Natural killer cell treated with Interleukin-12 subunit alpha and Interleukin-12 subunit beta and Interleukin-15 and Interleukin-18, amount 100 ng/mL, for 72 hours (primary cell): ENCODE measurements at places on chromosomes 3 and 15.

DNA sequence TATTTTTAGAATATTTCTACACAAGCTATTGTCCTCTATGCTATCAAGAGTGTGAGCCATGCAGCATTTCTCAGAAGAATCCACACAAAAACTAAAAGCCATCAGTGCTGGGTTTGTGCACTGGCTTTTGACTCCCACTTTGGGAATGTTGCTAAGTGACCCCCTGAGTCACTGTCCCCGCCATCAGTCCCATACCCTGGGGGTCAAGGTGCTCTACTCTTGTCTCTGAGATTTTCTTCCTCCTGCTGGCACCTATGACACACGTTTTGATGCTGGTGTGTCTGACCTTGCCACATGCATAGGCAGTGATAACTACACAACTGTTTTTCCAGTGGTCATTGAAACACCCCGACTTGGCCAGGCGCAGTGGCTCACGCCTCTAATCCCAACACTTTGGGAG is 19.8 kb downstream of the CMTM7 start:
- DNase-seq, result peak; percentile 28

GRCh38 chr3:185067173-185067572 is 85.7 kb downstream of the C3orf70 start:
- no peak for DNase-seq

DNA sequence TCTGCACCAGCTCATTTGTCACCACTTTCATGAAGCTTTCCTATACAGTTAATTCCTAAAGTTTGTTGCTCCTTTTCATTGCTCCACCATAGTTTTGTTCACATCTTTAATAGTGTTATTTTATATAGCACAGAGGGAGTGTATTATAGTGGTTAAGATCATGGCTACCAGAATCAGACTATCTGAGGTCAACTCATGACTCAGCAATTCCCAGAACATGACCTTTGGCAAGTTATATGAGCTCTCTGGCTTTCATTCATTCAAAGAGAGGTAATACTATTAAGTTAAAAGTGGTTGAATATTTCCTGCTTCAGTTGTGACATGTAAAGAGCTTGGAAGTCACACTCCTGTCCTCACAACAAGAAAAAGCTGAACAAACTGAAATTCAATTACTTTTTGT is 1073.5 kb downstream of the NAALADL2 start:
- DNase-seq, result no peak

- DNase-seq, result no peak
Observed at GRCh38 chr15:62287066-62287857, 122.2 kb upstream of the C2CD4B start.

DNA sequence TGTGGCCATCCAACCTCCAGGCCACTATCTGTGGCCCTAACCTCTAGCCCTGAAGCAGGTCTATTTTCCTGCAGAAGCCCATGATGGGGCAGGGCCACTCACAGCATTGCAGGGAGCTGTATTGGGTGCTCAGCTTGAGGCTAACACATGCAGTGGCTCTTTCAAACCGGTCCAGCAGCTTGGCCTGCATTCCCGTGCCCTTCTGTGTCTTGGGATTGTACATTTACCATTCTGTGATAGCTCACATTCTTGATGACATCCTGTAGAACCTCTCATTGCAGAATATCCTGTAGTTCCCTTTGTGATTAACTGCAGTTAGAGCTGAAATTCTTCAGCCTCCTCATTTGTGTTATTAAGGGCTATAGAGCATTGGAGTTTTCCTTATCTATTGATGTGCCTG is 60.8 kb upstream of the ANKRD34C start:
- DNase-seq, result no peak

- DNase-seq, result no peak
Observed at GRCh38 chr15:45126535-45127158, 3.0 kb downstream of the DUOXA1 start.

GRCh38 chr3:44624749-44625480 is at the start of gene ZNF197:
Gene ZNF197, plus strand, starts transcription at chr3:44625036. Its CDS starts 4,119 bp downstream, at chr3:44629155.
- peak; percentile 86 for DNase-seq

- no peak for DNase-seq
Observed at GRCh38 chr3:172913911-172914655, 163.6 kb downstream of the ECT2 start.

DNA sequence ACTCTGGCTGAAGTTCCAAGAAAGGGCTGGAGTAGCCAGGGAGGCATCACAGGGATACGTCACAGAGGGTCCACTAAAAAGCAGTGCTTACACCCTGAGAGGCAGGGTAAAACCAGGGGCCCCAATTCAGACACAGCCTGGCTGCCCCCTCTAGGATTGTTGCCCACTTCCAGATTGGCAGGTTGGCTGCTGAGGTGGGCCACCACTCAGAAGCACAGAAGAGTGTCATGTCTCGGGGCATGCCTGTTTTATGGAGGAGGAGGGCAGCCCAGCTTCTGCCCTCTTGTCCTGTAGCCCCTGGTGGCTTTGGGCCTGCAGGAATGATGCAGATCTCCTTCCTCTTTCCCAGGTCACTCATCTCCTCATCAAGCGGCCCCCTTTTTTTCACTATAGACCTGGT is 24.0 kb downstream of the NOX5 start:
- no peak for DNase-seq

- DNase-seq, result no peak
Observed at GRCh38 chr15:67248011-67248505, 6.4 kb downstream of the AAGAB start.

- no peak for DNase-seq
Observed at GRCh38 chr3:55122312-55122711, 194.5 kb upstream of the LRTM1 start.

DNA sequence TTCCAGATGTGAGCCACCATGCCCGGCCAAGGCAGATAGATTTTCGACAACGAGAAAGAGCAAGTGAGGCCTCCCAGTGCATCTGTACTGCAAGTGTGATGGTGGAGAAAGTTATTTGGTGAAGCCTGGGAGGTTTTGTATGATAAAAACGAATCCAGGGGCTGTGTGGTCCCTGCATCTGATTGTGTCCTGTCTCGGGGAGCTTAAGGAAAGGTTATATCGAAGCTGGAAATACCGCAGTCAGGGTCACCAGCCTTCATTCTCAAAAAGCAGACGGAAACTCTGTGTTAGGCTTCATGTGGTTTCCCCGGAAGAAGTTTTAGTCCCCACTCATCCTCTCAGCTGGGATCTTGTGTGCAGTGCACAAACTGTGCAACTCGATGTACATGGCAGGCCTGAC is 3.4 kb downstream of the MINDY4B start:
- DNase-seq, result no peak

- no peak for DNase-seq
Observed at GRCh38 chr3:87044409-87044808, 53.5 kb upstream of the VGLL3 start.

GRCh38 chr15:33161209-33161608 is 33.3 kb downstream of the FMN1 start:
- DNase-seq, result no peak

DNA sequence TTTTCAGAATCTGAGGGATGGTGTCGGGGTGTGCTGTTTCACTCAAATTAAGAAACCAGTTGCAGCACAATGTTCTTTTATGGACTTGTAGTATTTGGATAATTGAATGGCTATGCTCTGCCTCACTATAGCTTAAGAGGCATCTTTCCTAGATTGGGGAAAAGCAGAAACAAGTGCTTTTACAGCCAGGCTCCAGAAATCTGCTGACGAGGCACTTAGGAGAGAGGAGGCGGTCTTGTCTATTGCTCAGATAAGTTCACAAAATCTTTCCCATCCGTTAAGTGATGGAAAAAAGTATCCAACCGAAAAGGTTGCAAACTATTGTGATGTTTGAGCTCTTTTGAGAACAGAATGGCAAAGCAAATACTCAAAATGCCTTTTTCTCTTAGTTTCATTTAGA is 336.1 kb upstream of the RARB start:
- DNase-seq, result no peak

GRCh38 chr3:189424922-189425321 is 206.3 kb upstream of the TP63 start:
- DNase-seq, result no peak

- no peak for DNase-seq
Observed at GRCh38 chr3:17399586-17399985, 342.8 kb downstream of the TBC1D5 start.
